ENCODE measurements at places on chromosomes 16 and 17. TPM values are rescaled to one million over a fixed set of nuclear protein-coding genes. Genes with fewer than 3 reads are reported as not detected.
A peak's percentile ranks its signal among the peaks of the same experiment; 100 is the strongest.

DNA sequence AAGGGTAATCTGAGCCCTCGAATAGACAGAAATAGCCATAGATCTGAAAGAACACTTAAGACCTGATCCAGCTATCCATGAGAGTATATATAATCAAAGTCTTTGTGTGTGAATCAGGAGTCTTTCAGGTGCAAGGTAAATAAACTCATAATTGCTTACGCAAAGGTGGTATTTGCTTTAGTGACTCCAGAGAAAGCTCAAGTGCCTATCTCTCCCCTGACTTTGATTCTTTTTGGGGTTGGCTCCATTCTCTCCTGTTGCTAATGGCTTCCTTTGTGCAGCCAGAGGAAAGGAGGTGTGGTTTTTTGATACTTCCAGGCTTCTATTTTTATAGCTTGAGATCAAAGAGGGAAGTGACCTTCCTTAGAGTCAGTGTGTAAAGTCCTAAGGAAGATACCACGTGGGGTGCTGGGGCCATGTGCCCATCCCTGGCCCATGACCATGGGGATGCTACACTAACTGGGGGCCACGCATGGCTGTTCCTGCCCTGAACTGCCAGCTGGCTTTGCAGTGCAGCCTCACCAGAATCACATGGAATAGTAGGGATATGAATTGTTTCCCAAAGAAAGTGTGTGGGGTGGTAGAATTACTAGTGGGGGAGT is 45.8 kb downstream of the TENT4B start:
- H3K27me3 ChIP-seq: no peaks in the 10 kb centered on the region
- no peak for DNase-seq
- no peaks in the 10 kb centered on the region for H3K36me3 ChIP-seq
- no peak overlapping the region for H3K4me3 ChIP-seq
- no peak overlapping the region for H3K27ac ChIP-seq

DNA sequence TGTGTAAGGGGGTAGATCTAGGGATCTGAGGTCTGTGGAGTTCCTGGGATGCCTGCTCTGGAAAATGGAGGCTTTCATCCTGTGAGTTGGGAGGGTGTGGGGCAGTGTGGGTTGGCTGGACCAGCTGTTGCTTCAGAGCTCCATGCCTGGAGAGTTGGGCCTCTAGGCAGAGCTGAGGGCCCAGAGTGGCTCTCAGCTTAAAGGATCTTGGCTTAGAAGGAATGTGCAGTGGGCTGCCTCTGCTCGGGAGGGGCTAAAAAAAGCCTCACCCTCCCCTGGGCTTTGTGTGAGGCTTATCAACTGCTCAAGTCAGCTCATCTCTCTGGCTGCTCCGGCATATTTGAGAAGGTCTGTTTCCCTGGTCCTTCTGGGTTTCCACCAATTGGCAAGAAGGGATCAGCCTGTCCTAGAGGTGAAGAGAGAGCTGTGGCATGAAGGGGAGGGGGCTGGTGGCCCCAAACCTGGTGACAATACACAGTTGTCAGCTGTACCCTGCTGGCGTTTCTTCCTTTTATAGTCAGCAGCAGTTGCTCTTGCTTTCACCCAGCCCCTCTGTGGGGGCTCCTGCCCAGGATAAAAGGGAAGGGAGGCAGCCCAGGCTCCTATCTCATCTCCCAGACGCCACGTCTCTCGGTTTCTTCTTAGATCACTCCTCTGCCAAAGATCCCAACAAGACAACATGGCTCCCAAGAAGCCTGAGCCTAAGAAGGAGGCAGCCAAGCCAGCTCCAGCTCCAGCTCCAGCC is at the start of gene MYL4:
Gene MYL4, plus strand, starts transcription at position 605 of the 745 bp plus-strand sequence. Its CDS starts 75 bp downstream, at position 680.
- no peaks in the 10 kb centered on the region for H3K27me3 ChIP-seq
- H3K4me3 ChIP-seq: no peak within 1 kb of the TSS
- no peak within 1 kb of the TSS for H3K27ac ChIP-seq
- DNase-seq: peak; percentile 11
- H3K4me1 ChIP-seq: peaks cover 14% of the 10 kb centered on the region

DNASE1L2 gene
- total RNA-seq: 0.77 TPM

DNA sequence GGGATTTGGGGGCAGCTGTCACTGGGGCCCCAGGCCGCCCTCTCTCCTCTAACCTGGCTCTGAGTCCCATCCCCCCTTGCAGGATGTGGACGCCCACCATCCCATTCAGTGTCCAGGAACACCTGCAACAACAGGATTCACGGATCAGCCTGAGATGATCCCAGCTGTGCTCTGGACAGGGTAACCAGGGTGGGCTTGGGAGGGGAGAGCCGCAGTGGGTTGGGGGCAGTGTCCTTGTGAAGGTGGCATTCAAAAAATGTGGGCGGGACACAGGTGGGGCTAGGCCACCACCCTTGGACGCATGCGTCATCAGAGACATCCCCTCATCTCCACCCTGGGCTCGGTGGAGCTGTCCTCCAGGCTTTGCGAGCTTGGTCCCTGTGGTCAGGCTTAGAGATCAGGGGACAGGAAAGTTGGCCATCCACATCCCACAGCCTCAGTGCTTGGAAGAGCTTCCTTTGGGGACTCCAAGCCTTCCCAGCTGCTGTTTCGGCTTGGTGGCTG is 19.1 kb downstream of the DEXI start:
- H3K36me3 ChIP-seq: peaks cover 2% of the 10 kb centered on the region
- DNase-seq: no peak
- H3K27ac ChIP-seq: no peak overlapping the region
- no peaks in the 10 kb centered on the region for H3K27me3 ChIP-seq

XYLT2 gene
- total RNA-seq: 43.9 TPM

GRCh38 chr17:79680318-79680695 is 50.4 kb upstream of the ENPP7 start:
- DNase-seq: no peak
- H3K4me3 ChIP-seq: no peak overlapping the region
- no peak overlapping the region for H3K27ac ChIP-seq

DNA sequence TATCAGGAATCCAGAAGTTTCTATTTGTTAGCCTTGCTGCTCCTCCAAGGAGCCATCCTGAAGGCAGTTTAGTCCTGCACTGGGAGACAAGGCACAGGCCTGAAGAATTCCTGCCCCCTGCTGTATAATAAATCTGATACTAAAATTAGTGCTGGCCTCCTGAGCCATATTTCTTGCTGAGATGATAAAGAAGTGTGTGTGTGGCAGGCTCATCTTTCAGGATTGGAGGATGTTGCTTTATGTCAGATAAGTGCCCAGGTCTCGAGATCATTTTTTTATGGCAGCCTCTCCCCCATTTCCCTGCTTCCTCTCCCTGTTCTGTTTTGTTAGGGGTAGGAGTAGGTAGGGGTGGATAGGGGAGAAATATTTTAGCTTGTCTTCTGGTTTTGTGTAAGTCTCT is 26.0 kb downstream of the MSI2 start:
- H3K36me3 ChIP-seq: no peaks in the 10 kb centered on the region
- H3K4me1 ChIP-seq: no peaks in the 10 kb centered on the region
- no peak overlapping the region for H3K27ac ChIP-seq
- H3K27me3 ChIP-seq: no peaks in the 10 kb centered on the region
- DNase-seq: no peak
